Activated effector memory CD4-positive, alpha-beta T cell treated with anti-CD3 and anti-CD28 coated beads, Interleukin-2, amount 50 U/mL, for 16 hours (primary cell): ENCODE measurements at places on chromosomes 16 and 17.

DNA sequence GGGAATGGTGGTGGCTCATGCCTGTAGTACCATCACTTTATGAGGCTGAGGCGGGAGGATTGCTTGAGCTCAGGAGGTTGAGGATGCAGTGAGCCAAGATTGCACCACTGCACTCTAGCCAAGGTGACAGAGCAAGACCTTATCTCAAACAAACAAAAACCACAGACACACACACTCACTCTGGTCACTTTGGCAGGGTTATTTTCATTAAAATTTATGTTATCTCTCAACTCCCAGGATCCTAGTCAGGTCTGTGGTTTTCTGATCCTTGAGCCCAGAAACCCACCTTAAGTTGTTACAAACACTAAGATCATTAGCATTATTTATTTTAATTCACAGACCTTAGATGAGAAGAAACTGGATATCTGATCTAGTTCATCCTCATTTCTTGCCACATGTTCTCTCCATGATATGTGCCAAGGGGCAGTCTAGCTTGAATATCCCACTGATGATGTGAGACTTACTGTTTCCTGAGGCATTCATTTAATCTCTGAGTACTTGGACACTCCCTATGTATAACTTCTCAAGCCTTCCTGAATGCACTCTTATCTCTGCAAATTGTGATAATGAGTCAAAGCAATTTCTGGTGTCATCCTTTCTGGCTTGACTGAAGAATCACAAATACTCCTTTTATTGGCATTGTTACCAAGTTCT is 9.6 kb downstream of the ABHD15 start:
- DNase-seq: no peak

DNA sequence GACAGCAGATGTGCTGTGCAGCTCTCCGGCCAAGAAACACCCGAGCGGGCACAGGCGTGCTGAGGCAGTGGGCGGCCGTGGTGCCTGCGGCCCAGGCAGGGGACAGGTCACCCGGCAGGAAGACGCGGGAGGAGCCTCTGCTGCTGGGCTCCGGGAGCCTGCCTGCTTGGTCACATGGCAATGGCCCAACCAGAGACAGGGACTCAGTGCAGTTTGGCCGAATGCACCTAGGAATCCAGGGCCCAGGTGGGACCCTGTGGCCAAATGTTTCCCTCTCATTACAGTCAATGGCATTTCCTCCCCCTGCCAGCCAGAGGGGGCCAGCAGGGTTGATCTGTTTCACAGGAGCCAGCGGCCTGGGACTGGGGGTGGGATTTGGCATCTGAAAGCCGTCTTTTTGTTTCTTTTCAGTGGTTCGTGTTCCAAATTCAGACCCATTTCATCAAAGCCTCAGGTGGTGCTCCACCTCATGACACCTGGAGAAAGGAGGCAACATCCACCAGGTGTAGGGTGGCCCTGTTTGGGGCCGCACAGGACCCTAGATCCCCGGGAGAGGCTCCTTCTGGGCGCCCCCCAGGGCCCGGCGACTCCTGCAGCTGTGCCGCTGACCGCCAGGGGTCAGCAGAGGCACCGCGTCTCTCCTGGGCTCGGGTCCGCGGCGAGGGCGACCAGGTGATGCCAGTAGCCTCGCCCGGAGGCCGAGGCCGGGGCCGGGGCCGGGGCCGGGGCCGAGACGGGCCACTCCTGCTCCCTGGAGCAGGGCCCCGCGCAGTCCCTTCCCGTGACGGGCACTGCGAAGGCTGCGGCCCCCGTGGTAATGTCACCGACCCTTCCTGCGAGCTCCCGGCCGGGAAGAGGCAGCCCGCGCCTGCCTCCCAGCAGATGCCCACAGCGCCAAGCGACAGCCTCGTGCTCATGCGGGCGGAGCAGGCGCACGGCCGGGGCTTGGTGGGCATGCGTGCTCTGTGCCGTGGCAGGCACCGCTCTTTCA is 118.5 kb downstream of the C16orf78 start:
- peak; percentile 67 for DNase-seq

DNA sequence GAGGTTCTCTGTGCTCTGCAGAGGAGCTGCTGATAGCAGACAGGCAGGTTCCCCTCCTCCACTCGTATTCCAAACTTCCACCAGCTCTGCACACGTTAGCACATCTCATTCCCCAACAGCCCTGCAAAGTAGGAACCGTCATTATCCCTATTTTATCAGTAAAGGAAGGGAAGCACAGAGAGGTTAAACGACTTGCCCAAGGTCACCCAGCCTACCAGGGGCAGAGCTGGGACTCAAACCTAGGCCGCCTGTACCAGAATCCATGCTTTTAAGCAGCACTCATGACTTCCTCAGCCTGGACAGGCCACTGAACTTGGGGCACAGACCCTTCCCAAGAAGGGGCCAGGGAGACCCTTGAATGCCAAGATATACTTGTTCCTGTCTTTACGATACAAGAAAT is 75.2 kb downstream of the CRISPLD2 start:
- no peak for DNase-seq

DNA sequence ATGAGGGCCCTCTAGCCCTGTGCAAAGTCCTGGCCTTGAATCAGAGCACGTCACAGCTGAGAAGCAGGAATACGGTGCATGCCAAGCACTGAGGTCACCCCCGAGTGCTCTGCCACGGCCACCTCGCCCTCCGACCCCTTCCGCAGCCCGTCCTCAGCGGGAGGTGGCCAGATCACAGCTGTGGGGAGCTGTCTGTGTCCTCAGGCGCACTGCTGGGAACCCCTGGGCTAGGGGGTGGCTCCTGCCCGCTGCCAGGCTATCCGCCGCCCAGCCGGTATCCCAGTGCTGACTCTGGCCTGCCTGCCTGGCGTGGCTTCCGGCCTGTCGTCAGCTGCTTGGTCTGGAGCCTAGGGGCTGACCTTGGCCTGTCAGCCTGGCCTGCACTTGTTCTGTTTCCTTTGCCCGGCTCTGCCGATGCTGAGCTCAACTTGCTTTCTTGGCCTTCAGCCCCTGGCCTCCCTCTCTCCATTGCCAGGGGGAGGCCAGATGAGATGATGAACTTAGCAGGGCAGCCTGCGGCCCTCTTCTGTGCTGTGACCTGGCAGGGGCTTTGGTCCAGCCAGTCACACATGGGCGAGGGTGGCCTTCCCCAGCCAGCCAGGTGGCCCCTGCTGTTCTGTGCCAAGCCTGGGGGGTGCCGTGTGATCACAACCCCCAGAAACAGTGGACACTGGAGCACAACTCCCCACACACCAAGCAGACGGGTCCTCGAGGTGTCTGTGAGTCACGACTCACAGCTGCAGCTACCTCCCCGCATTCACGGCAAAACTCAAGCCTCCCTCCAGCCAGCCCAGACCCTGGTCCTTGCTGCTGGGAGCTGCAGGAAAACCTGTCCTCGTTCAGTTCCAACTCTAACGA is 77.3 kb downstream of the ZDHHC7 start:
- no peak for DNase-seq

- no peak for DNase-seq
These were observed 34.4 kb upstream of the SLC5A10 start for GRCh38 chr17:18917506-18918032.

DNA sequence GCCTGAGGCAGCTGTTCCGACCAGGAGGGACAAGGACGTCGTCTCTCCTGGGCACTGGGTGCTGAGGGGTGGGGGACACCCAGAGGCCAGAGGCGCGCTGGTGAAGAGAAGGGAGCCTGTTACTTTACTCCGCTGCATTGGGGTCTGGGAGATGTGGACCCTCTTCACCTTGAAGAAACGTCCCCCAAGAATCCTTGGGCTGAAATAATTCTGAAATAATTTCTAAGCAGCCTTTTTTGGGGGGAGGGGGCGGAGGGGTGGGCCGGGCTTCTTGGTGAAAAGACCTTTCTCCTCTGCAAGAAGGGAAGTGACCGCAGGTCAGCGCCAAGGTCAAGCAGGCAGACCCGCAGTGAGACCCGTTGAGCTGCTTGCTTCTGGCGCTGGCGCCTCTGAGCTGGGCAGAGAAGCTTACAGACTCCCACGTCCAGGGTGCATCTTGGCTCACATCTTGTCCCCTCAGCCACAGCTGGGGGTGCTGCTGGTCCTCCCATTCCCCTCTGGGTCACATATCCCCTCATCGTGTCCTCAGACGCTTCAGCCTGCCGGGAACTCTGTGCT is 1.1 kb downstream of the SYT17 start:
- no peak for DNase-seq
